ENCODE measurements at places on chromosomes 1 and 21.
A peak's percentile ranks its signal among the peaks of the same experiment; 100 is the strongest.

DNA sequence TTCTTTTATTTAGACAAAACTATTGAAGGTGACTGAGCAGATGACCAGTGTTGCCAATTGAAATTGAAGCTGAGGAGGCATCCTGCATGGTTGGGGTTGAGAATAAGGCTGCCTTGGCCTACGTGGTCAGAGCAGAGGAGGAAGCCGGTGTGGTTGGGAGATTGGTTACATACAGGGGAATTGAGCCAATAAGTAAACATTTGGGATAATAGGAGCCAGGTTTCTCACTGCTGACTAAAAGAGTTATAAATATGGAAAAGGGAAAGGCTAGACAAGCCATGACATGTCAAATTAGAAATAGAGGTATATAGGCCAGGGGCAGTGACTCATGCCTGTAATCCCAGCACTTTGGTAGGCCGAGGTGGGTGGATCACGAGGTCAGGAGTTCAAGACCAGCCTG lies 15.8 kb downstream of the SNX7 start:
- no peaks in the 10 kb centered on the region for H3K36me3 ChIP-seq
- H3K27me3 ChIP-seq, result no peaks in the 10 kb centered on the region
- no peak overlapping the region for H3K4me3 ChIP-seq
- DNase-seq, result no peak
- H3K27ac ChIP-seq, result no peak overlapping the region

- H3K27ac ChIP-seq, result peak overlapping the region; percentile 98
- peak overlapping the region; percentile 99 for H3K4me3 ChIP-seq
- peaks cover 4% of the 10 kb centered on the region for H3K36me3 ChIP-seq
Observed at GRCh38 chr1:32393832-32394140, 455 bp downstream of the BSDC1 start.

- H3K36me3 ChIP-seq, result peaks cover 18% of the 10 kb centered on the region
- H3K27me3 ChIP-seq, result no peaks in the 10 kb centered on the region
- H3K4me3 ChIP-seq, result no peak overlapping the region
- no peak for DNase-seq
- H3K27ac ChIP-seq, result no peak overlapping the region
Observed at GRCh38 chr1:1768249-1768992, 9.8 kb downstream of the NADK start.

GRCh38 chr1:48023488-48023887 lies 26.3 kb upstream of the TRABD2B start:
- DNase-seq, result no peak
- no peaks in the 10 kb centered on the region for H3K36me3 ChIP-seq
- H3K27ac ChIP-seq, result no peak overlapping the region
- H3K4me1 ChIP-seq, result no peaks in the 10 kb centered on the region

- DNase-seq, result peak; percentile 52
- H3K27ac ChIP-seq, result no peak overlapping the region
- H3K27me3 ChIP-seq, result peaks cover 13% of the 10 kb centered on the region
- H3K4me3 ChIP-seq, result no peak overlapping the region
Observed at GRCh38 chr1:56820755-56821461, 1.7 kb upstream of the FYB2 start.
